Hepatocyte (in vitro differentiated cells): ENCODE measurements at places on chromosomes 2 and 18. TPM values are rescaled to one million over a fixed set of nuclear protein-coding genes. Genes with fewer than 3 reads are reported as not detected.

GRCh38 chr18:40413160-40413559 lies 1541.9 kb upstream of the PIK3C3 start:
- DNase-seq = peak; percentile 61

- no peak for DNase-seq
Measured at GRCh38 chr2:201574766-201575165, 68.5 kb downstream of the TMEM237 start.

Gene GPR45
- not detected in 2 replicates for total RNA-seq

Gene DTYMK
- total RNA-seq = 18.9 and 20.7 TPM in 2 replicates

GRCh38 chr2:44522846-44523245 lies 161.1 kb downstream of the CAMKMT start:
- DNase-seq = no peak

- no peak for DNase-seq
Measured at GRCh38 chr2:227990937-227991336, 119.5 kb downstream of the DAW1 start.

DNA sequence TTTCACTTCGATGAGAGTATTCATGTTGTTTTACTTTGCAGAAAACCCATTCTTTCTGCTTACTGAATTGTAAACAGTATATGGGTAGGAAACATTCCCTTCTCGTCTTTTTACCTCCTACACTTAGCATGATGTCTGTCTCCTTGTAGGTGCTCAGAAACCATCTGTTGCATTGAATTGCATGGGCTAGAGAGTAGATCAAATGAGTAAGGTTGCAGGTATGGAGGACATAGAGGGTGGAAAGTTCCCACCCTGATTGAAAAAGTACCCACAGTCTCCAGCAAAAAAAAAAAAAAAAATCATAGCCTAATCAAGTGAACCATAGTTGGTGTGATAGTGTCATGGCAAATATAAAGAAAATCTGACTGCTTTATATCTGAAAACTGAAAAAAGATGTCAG lies 1.7 kb downstream of the CYTIP start:
- no peak for DNase-seq

DNA sequence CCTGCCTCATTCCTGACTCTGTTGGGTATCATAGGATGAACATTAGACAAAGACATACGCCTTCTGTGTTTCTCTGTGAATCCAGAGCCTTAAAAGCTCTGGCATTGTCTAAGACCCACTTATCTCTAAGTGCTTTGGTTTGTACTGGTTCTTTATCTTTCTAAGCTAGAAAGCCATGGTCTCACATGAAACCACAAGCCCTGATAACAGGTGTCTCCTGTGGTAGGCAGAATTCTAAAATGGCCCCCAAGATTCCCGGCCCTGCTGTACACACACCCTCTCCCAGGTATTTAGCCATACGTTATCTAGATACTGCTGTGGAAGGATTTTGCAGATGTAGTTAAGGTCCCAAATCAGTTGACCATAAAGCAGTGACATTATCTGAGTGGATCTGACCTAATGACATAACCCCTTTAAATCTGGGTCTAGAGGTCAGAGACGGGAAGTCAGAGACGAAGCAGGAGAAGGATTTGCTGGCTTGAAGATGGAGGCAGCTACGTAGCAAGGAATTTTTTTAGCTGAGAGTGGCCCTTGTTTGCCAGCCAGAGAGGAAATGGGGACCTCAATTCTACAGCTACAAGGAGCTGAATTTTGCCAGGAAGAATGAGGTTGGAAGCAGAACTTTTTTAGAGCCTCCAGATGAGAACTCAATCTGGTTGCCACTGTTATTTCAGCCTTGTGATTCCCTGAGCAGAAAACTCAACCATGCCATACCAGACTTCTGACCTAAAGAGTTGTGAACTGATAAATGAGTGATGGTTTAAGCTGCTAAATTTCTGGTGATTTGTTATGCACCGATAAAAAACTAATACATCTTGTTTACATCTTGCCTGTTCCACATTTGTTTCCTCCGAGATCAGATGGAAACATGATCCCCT lies 186.7 kb downstream of the CAMKMT start:
- no peak for DNase-seq
